Activated CD8-positive, alpha-beta T cell treated with anti-CD3 and anti-CD28 coated beads for 36 hours (primary cell): ENCODE measurements at places on chromosomes 3 and 15.
A peak's percentile ranks its signal among the peaks of the same experiment; 100 is the strongest.

DNA sequence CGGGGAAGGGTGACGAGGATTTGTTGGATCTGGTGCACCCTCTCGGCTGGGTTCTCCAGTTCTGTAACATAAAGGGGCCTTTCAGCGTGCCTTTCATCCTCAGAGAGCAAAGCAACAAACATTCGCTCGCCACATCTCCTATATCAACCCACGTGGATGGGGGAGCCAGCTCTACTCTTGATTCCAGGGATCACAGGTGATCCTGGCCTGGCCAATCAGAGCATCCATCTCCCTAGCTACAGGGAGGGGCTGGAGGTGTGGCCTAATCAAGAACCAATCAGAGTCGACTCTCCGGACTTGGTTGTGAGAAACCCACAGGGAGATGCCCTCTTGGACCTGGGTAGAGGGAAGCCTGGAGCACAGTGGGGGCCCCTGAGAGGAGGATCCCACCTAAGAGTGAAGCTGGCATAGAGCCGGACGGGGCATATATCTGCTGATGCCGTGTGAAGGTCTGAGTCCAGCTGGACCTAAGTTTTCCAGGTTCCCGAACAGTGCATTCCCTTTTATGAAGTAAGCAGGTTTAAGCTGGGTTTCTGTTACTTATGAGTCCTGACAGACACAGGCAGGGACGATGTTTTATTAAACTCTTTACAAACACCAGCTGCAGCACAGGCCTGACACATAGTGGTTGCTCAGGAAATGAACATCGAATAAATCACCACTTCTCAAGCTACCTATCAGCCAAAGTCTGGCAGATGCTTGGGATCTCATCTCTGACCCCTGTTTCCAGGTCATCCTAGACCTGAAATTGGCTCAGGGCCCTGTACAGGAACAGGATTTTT, 50.7 kb upstream of the RAD18 start:
- no peak for DNase-seq

- DNase-seq, result no peak
These were observed 786.4 kb downstream of the MCTP2 start for GRCh38 chr15:95017666-95018328.

DNA sequence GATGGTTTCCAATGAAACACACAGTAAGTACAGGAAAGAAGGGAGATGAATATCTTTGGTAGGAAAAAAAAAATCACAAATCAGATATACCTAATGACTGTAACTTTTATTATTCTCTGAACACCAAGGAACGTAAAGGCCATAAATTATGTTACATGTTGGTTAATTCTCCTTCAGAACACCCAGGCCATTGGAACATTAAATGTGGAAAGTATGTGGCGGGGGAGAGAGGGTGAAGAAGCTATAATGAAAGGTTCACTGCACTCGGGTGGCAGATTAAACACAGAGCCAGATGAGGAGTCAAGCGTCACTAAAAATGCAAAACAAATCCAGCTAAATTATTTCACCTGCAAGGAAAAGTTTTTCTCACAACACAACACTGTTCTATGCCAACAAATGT, 193.8 kb downstream of the FHIT start:
- DNase-seq, result no peak

GRCh38 chr3:55765398-55765797, 278.3 kb upstream of the WNT5A start:
- DNase-seq, result no peak

DNA sequence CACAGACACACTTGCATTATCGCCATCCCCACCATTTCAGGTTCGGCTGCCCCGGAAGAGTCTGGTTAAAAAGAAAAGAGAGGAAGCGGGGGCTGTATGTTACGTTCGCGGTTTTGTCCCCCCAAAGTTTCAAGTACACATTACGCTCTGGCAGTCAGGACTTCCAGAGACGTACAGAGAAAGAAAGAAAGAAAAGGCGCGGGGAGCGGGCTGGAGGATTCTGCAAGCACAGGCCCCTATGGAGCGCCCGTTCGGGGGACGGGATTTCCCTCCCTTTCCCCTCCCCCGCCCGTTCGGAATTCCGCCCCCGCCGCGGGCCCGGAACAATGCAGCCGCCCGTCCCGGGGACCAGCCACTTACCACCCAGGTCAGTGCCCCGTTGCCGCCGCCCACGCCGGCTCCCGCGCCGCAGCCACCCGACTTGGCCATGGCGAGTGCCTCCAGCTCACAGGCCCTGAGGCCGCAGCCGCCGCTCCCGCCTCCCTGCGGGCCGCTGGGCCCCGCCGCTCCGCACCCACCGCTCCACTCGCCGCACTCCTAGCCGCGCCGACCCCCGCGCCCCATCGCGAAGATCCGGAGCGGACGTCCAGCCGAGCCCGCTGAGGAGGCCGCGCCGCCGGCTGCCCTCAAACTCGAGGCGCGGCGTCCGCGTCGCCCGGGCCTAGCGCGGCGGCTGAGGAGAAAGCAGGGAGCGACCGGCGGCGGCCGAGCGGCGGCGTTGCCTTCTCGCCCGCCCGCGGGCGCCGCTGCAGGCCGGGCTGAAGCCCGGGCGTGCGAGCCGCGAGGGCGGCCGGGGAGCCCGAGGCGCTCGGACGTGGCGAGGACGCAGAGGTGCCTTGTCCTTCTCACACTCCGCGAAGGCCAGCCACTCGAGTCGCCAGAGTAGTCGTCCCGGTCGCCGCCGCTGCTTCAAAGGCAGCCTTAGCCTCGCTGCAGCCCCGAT, 567 bp downstream of the TOP2B start:
- DNase-seq, result peak; percentile 79

DNA sequence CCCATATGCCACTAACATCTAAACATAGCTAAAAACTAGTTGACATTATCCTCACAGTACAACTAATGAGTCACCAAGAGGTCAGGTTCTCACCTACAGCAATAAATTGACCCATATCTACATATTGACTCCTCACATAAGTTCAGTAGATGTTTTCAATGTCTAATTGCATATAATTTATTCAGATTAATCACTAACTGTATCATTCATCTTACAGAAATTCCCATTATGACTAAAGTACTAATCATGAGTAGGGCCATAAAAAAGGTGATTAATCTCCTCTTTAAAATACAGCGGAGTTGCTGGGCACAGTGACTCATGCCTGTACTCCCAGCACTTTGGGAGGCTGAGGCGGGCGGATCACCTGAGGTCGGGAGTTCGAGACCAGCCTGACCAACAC, 82.4 kb upstream of the ST3GAL6 start:
- DNase-seq, result no peak

DNA sequence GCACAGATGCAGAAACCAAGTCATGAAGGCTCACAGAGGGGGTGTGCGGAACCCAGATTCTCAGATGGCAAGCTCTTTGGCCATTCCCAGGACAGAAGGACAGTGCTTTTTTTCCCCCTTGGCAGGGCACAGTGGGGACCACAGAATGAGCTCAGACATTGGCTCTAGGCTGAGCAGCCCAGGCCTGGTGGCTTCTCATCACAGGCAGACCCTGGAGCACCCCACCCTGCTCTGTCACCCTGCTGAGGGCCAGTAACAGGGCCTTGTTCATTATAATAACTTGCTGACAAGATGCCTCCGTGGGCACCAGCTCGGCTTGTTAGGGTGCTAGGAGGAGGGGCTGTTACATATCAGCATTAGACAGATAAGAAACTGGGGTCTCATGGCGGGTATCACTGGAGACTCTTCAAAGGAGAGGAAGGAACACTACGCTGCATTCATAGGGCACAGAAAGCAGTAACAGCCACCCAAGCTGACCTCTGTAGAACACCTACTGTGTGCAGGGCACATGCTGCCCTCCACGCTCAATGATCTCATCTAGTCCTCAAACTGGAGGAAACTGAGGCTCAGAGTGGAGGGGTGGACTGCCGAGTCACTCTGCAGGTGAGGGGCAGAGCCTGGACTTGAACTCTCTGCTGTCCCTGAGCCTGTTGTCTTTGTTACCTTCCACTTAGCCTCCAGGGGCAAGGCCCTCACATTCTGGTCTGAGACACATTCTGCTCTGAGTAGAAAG, 69.9 kb upstream of the SEC13 start:
- DNase-seq, result no peak

DNA sequence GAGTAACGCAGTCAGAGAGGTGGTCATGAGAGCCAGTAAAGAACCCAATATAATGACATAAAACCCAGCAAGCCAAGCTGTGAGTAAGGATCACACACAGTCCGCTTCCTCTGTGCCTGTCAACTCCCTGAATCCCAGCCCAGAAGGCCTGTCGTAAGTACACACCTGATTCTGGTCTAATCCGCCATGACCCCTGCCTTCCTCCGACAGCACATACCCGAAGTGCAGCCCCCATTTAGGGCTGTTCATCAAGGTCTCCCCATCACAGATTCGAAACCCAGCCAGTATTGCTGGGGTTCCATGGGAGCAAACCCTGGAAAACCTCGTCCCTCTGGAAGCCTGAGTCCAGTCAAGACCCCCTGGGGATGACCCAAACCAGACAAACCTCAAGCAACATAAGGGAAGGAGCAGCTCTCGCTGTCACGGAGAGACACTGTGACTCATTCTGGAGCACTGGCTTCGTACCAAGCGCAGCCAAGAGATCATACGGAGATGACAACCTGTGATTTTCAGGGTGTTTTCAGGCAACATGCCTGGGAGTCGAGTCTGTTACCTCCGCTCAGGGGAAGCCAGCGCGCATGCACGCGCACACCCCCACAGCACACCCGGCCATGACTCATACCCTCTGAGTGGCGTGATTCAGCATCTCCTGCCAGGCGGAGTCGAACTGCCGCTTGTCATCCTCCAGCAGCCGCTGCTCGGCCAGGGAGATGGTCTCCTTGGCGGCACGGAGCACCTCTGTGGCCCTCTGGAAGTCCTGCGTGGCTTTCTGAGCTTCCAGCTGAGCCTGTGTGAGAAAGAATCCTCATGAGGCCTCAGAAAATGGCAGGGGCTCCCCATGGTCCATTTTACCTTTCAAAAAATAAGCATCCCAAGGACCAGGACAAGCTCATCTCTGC, 63.0 kb downstream of the SH3BP5 start:
- peak; percentile 93 for DNase-seq

DNA sequence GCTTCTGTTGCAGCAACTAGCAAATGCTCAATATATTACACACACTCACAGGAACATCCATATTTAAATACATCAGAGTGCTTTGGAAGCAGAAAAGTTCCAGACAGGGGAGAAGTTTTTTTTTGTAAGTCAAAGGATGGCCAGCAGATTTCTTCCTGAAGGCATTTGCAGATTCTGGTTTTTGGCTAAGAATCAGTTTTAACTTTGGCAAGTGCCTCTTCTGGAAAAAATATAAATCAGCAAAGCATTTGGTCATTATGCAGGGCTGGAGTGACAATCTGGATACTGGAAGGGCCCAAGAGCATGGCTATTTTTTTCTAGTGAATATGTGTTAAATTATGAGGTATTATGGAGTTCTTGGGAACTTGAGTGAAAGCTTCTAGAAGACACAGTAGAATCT, 495.3 kb upstream of the ARPP21 start:
- DNase-seq, result no peak

DNA sequence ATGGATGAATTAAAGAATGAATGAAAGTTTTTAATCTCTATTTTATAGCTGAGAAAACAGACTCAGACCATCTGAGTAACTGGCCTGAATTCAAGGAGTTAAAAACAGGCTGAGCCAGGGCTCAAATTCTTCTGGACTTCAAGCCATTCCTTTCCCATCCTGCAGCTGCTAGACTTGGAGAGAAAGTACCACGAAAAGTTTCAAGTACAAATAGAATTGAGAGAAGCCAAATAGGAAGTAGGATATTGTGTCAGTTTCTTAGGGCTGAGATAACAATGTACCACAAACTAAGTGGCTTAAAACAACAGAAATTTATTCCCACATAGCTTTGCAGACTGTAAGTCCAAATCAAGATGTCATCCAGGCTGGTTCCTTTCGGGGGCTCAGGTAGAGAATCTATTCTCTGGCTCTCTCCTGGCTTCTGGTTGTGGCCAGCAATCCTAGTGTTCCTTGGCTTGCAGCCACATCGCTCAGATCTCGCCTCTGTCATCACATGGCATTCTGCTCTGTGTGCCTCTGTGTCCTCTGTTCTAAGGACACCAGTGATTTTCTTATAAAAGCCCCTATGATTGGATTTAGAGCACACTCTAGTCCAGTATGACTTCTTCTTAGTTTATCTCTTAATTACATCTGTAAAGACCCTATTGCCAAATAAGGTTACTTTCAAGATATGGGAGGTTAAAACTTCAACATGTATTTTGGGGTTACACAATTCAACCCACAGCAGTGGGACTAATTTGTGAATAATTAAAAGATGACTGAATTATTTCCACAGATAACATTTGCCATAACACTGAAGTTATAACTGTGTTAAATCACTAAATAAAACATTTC, 25.7 kb upstream of the GOLIM4 start:
- DNase-seq, result no peak

- DNase-seq, result peak; percentile 61
These were observed 104.2 kb upstream of the RAD18 start for GRCh38 chr3:9067352-9067975.

DNA sequence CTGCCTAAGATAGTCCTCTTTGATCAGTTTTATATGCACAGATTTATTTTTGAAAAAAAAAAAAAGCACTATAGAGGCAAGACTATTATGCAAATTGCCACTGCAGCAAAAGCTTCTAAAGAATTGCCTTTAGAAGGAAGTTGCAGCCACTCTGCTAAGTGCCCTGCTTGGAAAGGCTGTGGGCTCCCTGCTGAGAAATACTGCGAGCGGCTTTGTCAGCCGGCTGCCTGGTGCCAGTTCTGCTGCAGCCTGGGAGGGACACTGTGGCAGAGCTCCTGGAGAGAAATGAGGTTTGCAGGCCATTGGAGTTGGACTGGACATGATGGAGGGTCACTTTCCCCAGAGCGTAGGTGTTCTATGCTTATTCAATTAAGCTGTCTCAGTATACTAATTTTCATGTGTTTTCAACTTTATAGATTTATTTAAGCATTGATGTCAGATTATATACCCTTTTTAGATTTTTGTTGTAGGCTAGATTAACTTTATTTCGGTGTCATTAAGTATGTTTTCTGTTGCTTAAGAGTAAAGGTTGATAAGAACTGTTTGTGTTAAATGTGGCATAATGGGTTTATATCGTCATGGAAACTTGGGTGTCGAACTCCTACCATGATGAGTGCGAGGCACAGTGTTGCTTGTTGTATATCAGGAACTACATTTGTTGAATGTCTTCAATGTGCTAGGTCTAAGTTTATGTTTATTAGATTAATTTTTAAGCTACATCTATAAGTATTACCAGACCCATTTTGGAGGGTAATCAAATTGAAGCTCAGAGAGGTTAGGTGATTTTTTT, 6.6 kb downstream of the MAP2K5 start:
- no peak for DNase-seq

DNA sequence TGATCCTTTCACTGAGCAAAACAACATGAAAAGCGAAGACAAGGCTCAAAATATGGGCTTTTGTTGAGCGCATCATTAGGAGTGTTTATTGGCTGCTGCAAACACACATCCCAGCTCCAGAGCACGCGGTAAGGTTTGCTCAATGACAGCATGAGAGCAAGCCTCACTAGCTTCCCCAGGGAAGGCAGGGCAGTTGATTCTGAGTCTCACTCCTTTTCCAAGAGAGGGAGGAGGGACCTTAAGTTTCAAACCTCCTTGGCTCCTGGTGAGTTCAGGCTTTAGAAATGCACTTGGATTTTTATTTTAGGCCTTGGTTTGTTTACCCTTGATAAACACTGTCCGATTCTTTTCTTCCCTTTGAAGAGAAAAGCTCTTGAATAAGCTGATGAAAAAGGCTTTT, 69.1 kb upstream of the CACNA2D3 start:
- no peak for DNase-seq
